ENCODE measurements at places on chromosomes 11 and 22. TPM values are rescaled to one million over a fixed set of nuclear protein-coding genes. Genes with fewer than 3 reads are reported as not detected.

Gene INPP5J
- total RNA-seq = 4.5 TPM

Gene UPK3A
- not detected for total RNA-seq

GRCh38 chr22:46931881-46932280 is 169.4 kb downstream of the TBC1D22A start:
- H3K4me1 ChIP-seq = peaks cover 22% of the 10 kb centered on the region
- no peak overlapping the region for H3K27ac ChIP-seq
- no peak for DNase-seq

GRCh38 chr11:68116974-68117373 is 4.2 kb downstream of the CHKA start:
- no peak overlapping the region for H3K27ac ChIP-seq
- H3K4me1 ChIP-seq = peaks cover 37% of the 10 kb centered on the region
- peak overlapping the region; percentile 56 for H3K4me3 ChIP-seq

GRCh38 chr11:873706-874105 is 31.1 kb downstream of the TSPAN4 start:
- no peak overlapping the region for H3K4me3 ChIP-seq
- no peak overlapping the region for H3K27ac ChIP-seq
- H3K27me3 ChIP-seq = no peaks in the 10 kb centered on the region
- no peak for DNase-seq

DNA sequence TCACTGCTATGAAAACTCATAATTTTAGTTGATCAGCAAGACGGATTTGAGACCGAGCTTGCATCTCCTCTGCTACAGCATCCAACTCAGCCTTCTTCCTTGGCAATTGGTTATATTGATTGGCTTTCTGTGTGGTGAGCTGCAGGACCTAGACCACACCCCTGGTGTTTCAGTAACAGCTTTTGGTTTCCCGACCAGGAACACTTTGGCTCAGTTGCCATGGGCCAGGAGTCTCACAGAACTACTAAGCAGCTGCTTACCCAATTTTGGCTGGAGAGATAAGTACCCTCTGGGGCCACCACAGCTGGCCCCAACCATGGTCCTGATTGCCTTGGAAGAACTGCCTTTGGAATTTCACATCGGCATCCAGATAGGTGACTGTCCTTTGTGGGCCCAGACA is at the start of gene GLYATL1:
Gene GLYATL1, plus strand, starts transcription at position 212 of the 400 bp plus-strand sequence. CDS start 7,600 bp downstream, outside the sequence.
- H3K27me3 ChIP-seq = no peaks in the 10 kb centered on the region
- no peak within 1 kb of the TSS for H3K27ac ChIP-seq
- no peaks in the 10 kb centered on the region for H3K36me3 ChIP-seq
- DNase-seq = no peak
- H3K4me3 ChIP-seq = no peak within 1 kb of the TSS

DNA sequence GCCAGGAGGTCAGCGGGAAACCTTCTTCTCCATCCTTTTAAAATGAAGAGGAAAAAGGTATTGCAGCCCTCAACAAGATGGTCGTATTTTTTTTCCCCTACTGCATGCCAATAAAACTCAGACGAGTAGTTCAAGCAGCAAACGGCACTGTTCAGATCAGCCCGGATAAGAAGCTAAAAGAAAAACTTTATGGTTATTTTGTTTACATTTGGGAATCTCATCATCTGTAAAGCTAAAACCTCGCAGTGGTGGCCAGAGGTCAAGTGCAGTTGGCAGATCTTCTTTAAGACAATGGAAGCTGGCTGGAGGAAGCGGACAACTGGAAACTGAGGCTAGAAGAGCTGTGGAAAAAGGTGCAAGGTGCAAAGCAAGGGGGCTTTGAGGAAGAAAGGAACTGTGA is 31.0 kb upstream of the CHRM4 start:
- peaks cover 16% of the 10 kb centered on the region for H3K4me1 ChIP-seq
- H3K4me3 ChIP-seq = no peak overlapping the region
- no peak for DNase-seq
- no peaks in the 10 kb centered on the region for H3K27me3 ChIP-seq

DNA sequence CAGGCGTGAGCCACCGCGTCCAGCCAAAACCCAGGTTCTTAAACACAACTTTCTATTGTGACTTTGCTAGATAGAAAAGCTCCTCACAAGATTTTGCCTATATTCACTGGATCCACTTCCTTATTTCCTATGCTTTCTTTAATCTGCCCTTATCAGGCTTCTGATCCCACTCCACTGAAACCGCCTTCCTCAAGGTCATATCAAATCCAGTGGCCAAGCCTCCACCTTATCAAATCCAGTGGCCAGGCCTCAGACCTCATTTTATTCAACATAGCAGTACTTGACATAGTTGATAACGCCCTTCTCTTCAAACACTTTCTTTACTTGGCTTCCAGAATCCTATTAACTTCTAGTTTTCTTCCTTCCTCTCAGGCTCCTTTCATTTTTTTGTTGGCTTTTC is 29.5 kb downstream of the DIXDC1 start:
- DNase-seq = no peak
- no peaks in the 10 kb centered on the region for H3K27me3 ChIP-seq
- no peak overlapping the region for H3K4me3 ChIP-seq
- H3K27ac ChIP-seq = no peak overlapping the region
- peaks cover 11% of the 10 kb centered on the region for H3K36me3 ChIP-seq

Gene B4GALNT4
- total RNA-seq = 179 TPM

- H3K4me1 ChIP-seq = peaks cover 19% of the 10 kb centered on the region
- H3K4me3 ChIP-seq = no peak overlapping the region
- peak overlapping the region; percentile 69 for H3K27ac ChIP-seq
Observed at GRCh38 chr11:134583397-134583990, 171.5 kb upstream of the B3GAT1 start.

- H3K27ac ChIP-seq = no peak overlapping the region
- H3K4me3 ChIP-seq = no peak overlapping the region
- H3K27me3 ChIP-seq = no peaks in the 10 kb centered on the region
- no peak for DNase-seq
- no peaks in the 10 kb centered on the region for H3K36me3 ChIP-seq
Observed at GRCh38 chr22:35582218-35582860, 34.8 kb downstream of the MB start.

Gene TPBGL
- 0.19 TPM for total RNA-seq

DNA sequence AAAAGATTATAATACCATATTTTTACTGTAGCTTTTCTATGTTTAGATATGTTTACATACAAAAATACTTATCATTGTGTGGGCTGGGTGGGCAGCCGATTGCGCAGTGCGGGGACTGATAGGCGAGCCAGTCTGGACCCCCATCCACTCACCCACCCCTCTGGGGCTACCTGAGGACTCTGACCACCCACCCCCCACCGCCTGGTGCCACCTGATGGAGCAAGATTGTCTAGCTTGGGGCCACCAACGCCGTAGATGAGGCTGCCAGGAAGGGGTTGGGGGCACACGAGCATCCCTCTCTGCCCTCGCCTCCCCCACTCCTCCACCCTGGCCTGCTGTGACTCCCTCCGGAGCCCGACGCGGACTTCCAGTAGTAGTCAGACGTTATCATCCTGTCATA is 32.4 kb downstream of the MIF start:
- H3K4me3 ChIP-seq = no peak overlapping the region
- no peak for DNase-seq
- no peak overlapping the region for H3K27ac ChIP-seq
- no peaks in the 10 kb centered on the region for H3K27me3 ChIP-seq

GRCh38 chr22:49305966-49306631 is 521.6 kb downstream of the BRD1 start:
- peaks cover 3% of the 10 kb centered on the region for H3K27me3 ChIP-seq
- no peak overlapping the region for H3K27ac ChIP-seq
- no peaks in the 10 kb centered on the region for H3K4me1 ChIP-seq
- H3K36me3 ChIP-seq = no peaks in the 10 kb centered on the region
- no peak overlapping the region for H3K4me3 ChIP-seq
